ENCODE measurements at places on chromosomes 1 and 21. TPM values are rescaled to one million over a fixed set of nuclear protein-coding genes. Genes with fewer than 3 reads are reported as not detected.

EXO1 gene
- not detected for total RNA-seq

TMEM200B gene
- not detected for total RNA-seq

IVL gene
- total RNA-seq, result not detected

CLEC20A gene
- not detected for total RNA-seq
